ENCODE measurements at places on chromosomes 6 and 20.

DNA sequence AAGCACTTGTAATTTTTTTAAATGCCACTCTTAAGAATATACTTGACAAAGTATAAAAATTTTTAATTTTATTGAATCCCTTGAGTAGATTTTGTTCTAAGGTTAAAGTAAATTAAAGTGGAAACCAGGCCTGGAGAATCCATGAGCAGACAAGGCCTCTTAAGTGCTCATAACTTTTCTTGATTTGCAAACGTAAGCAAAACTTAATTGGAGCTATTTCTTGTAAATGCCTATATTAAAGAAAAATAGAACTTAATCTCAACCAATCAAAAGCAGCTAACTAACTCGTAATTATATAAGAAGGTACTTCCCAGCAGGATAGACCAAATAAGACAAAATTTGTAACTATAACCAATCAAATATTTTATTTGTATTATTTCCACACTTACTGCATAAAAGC lies 12.7 kb upstream of the DEFB129 start:
- DNase-seq = no peak

GRCh38 chr6:157455731-157456523 lies 74.9 kb downstream of the ZDHHC14 start:
- DNase-seq = no peak

GRCh38 chr20:5044075-5044620 lies 42.8 kb upstream of the SLC23A2 start:
- DNase-seq = no peak

GRCh38 chr6:56511591-56511990 lies 131.1 kb downstream of the DST start:
- no peak for DNase-seq

GRCh38 chr6:87334683-87335082 lies 5.6 kb upstream of the GJB7 start:
- DNase-seq = no peak

DNA sequence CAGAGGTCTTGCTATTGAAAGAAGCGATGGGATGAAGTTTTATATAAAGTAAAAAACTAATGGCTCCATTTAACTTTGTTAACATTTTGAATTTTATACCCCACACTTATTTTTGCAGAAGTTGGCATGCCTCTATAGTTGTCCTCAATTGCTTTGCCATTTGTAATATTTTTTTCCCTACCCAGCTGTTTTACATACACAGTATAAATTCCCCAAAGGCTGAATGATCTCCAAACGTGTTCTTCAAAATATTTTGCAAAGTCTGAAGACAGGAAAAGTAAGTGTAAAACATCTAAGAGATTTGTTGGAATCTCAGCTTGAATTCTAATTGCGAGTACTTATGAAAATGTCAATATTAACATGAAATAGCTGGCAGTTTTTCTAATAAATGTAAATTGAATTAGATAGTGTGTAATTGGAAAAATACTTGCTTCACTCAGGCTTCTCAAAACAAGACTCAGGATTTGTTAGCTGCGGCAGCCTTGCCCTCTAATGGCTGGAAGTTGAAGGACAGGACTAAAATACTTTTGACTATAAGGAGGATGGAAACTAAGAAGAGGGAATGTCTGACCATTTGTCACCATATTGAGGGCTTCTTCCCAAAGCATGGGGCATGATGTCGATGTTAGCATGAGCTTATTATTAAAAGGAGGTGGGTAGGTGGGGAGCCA lies 226.8 kb downstream of the UST start:
- DNase-seq = no peak

DNA sequence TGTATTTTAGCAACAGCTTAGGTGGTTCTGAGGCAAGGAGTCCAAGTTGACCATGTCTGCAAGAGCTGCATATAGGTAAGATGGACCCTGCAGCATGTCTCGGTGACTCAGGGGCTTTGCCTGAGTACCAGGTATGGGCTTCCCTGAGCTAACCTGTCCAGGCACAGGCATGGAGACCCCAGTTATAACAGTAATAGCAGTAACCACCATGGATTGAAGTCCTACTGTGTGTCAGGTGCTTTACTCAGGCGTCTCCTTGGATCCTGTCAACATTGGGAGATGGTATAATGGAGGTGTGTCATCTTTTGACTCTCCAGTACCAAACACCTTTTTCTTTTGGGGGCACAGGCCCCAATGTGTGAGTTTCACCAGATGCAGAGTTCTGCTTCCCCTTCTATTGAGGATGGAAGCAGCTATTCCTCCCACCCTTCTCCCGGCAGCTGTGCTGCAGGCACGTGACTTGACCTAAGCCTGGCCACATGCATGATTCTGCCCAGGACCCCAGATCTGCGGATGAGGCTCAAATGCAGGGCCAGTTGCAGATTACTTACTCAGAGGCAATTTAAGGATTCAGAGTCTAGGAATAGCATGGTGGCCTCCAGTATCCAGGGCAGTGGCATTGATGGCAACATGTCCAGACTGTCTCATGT lies 13.8 kb downstream of the TREM1 start:
- DNase-seq = no peak

DNA sequence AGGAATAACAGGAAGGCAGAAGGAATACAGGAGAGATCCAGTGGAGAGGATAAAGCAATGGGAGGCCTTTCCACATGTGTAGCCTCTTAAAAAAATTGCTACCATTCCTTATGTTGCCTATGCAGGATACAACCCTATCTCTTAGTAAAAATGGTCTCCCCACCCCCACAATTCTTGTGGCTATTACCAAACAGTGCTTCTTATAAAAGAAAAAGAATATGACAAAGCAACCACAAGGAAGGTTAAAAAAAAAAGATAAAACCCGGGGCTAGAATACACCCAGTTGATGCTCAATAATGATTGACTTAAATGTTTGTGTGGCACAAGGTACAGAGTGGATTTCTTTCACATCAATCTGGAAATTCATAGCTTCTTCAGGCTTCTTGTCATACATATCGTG lies 250.9 kb downstream of the HIVEP2 start:
- peak; percentile 5 for DNase-seq

DNA sequence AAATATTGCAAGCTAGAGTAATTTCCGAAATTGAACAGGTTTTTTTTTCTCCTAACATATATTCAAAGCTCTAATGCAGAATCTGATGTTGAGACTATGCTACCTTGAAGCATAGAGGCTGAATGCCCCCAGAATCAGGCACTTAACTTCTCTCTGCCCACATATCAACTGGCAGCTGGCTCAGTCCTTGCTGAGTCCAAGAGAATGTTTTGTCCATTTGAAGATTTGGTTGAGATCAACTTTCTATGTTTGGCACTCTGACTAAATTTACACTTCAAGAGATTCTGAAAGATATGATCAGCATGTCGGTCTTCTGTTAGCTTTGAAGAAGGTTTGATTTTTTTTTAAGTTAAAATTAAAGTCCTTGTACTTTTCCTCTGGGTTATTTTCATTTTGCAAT lies 1298.1 kb downstream of the EPHA7 start:
- no peak for DNase-seq

- no peak for DNase-seq
These were observed 712 bp downstream of the ABHD16A start for GRCh38 chr6:31702405-31702818.

GRCh38 chr6:128259730-128260685 lies 260.4 kb downstream of the PTPRK start:
- DNase-seq = no peak

- no peak for DNase-seq
These were observed 713.4 kb downstream of the CD109 start for GRCh38 chr6:74409447-74409846.

GRCh38 chr20:5463007-5463686 lies 146.4 kb upstream of the PROKR2 start:
- DNase-seq = no peak

GRCh38 chr6:135021310-135022049 lies 33.1 kb downstream of the HBS1L start:
- DNase-seq = no peak

DNA sequence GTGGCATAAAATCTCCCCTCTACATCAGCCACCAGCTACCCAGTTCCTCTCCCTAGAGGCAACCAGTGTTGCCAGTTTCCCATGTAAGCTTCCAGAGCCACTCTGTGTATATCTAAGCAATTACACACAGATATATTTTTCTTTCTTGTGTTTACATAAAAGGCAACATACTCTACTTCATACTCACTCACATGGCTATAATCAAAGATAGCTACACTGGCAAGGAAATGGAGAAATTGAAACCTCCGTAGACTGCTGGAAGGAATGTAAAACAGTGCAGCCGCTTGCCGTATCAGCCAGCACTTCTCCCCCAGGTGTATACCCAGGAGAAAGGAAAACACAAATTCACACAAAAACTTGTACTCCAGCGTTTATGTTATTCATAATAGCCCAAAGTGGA lies 38.5 kb upstream of the NELFCD start:
- DNase-seq = no peak

DNA sequence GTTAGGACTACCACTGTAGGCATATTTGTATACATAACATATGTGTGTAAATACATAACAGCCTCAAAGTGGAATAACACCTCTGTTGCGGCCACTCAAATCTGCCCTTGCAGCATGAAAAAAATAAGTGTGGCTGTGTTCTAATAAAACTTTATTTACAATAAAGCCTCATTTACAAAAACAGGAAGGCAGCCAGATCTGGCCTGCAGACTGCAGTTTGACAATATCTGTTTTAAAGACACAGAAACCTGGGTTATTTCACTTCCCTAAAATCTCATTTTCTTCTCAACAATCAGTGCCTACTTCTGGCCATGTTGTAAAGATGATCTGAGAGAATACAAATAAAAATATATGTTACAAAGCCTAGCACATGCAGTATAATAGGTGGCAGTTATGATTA lies 53.9 kb upstream of the SCML4 start:
- DNase-seq = no peak

DNA sequence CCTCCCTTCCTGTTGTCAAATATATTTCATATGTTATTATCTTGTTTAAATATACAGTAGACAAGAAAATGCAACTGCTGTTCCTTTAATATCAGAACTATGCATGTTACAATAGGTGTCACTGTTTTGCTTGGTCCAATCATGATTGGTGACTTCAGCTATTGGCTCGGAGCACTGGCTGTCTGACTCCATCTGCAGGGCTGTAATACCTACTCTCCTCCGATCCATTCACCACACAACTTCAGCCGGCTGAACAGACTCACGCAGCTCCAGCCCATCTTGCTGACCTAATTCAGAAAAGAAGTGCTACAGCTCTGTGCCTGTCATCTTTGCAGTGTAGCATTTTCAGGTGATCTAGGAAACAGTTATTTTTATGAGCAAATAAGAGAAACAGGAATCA lies at the start of gene BTBD3:
Gene BTBD3 (plus strand): TSS at position 231 of the 400 bp plus-strand sequence. CDS start 383 bp downstream, outside the sequence.
- DNase-seq = no peak

Measured in RCC 7860 (cell line).